ENCODE measurements at places on chromosomes 5 and 9. TPM values are rescaled to one million over a fixed set of nuclear protein-coding genes. Genes with fewer than 3 reads are reported as not detected.

GRCh38 chr9:88302579-88303324, 85.5 kb upstream of the SPIN1 start:
- DNase-seq: no peak
- H3K27ac ChIP-seq: no peak overlapping the region
- H3K4me3 ChIP-seq: no peak overlapping the region
- peaks cover 3% of the 10 kb centered on the region for H3K4me1 ChIP-seq
- H3K36me3 ChIP-seq: no peaks in the 10 kb centered on the region

DNA sequence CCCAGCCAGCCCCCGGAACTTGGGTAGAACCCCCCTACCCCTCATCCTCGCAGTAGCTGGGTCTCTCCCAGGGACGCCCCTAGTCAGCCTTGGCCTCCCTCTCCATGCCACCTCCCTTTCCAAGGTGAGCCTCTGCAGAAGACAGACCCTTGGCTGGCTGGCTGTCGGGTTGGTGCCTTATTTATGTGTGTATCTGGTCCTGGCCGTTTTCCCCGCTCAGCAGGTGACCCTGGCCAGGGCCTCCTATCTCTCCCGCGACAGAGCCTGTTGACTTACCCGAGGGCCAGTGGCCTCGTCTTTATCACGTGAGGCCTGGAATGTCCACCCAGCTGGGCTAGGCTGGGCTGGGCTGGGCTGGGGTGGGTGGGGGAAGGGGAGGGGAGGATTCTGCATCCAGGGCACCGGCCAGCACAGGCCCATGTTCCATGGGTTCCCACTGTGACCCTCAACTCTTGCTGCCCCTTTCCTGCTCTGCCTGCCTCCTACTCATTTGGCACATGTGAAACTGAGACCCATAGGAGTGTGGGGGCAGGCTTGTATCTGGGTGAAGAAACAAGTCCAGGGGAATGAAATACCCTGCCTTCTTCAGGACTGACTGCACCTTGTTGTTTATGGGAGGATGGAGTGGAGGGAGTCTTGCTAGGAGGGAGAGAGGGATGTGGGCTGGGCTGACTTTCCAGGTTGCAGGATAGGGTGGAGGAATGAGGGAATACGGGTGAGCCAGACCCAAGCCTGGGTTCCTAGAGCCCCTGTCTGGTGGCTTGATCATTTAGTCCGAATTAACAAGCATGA, 3.1 kb downstream of the CXXC5 start:
- DNase-seq: no peak
- peaks cover 47% of the 10 kb centered on the region for H3K27me3 ChIP-seq
- no peak overlapping the region for H3K27ac ChIP-seq
- H3K4me1 ChIP-seq: peaks cover 44% of the 10 kb centered on the region

GRCh38 chr9:36903541-36904435, 130.3 kb downstream of the PAX5 start:
- DNase-seq: no peak
- H3K36me3 ChIP-seq: no peaks in the 10 kb centered on the region
- H3K4me1 ChIP-seq: no peaks in the 10 kb centered on the region
- H3K27ac ChIP-seq: no peak overlapping the region
- no peaks in the 10 kb centered on the region for H3K27me3 ChIP-seq
- no peak overlapping the region for H3K4me3 ChIP-seq

- H3K36me3 ChIP-seq: peaks cover 56% of the 10 kb centered on the region
- no peak overlapping the region for H3K4me3 ChIP-seq
- H3K4me1 ChIP-seq: peaks cover 38% of the 10 kb centered on the region
Measured at GRCh38 chr5:43123887-43124286, 3.2 kb downstream of the ZNF131 start.

DNA sequence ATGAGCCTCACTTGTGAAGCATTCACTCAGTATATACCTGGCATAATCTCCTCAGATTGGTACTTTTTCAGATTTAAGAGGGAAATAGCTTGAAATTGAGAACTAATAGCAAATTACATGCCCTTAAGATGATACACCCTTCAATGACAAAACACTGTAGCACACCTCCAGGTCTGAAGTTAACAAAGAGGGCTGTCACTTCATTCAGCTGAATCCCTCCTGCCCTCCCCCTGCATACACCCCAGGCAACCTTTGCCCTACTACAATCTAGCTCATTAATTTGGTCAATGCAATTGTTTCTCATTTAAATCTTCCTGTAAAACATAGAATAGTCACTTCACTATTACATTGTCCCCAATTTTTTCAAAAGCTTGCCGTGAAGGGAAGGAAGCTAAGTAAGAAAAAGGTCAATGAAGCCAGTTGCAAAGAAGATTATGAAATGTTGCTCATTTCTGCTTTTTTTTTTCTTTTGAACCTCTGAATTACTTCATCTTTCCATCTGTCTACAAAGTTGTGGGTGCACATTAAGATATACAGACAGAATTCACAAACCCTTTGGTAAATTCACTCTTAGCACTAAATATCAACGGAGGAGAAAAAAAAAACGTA, 294.8 kb upstream of the PTGER4 start:
- no peak overlapping the region for H3K27ac ChIP-seq
- peaks cover 32% of the 10 kb centered on the region for H3K4me1 ChIP-seq
- no peak for DNase-seq

DNA sequence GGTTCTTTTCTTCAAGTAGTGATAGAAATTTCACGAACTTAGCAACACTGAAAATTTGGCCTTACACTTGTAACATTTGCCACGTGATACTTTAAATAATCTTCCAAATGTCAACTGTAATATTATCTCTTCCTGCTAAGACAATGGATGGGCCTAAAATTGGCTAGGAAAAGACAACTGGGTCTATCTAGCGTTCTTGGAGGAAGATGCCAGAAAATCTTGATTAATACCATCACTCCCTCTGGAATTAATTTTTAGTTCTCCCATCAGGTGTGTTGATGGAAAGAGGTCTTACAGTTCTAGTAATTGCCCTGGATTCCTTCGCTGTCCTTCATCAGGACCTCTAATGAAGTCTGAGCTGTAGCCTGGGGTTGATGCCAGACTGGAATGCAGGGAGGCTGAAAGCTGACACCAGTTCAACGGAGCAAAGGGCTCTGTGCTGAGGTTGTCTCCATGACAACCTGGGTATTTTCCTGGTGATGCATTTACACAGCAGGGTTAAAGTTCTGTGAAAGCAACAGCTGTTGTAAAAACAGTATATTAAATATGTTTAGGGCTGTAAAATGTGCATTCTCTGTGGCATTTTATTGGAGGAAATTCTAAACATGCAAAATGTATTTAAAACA, 92.3 kb downstream of the GAS1 start:
- H3K4me1 ChIP-seq: no peaks in the 10 kb centered on the region
- H3K4me3 ChIP-seq: no peak overlapping the region
- no peak for DNase-seq
- H3K36me3 ChIP-seq: no peaks in the 10 kb centered on the region

- H3K27ac ChIP-seq: no peak overlapping the region
- DNase-seq: no peak
- no peaks in the 10 kb centered on the region for H3K4me1 ChIP-seq
Measured at GRCh38 chr5:174514983-174515394, 209.4 kb upstream of the MSX2 start.

DNA sequence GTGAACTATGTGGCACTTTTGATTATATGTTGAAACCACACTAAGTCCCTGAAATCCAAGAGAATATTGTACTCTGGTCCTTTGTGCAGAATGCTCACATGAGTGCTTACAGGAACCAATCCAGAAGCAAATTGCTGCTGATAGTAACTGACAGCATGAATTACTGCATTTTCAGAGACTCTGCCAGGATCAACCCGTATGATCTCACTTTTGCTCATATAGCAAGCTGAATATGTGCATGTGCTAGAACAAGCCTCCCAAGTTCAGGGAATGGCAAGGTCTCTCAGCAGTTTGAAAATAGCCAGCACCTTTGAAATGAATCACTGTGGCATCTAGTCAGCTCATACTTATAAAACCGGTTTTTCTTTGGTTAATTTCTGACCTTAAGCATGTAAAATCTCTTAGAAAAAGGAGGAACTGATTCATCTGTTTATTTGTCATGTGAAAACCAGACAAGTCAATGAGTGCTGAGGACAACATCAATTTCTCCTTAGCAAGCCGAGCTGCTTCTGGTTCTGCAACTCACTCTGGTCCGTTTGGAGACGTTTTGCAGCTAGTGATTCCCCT, 215.7 kb upstream of the ELL2 start:
- H3K36me3 ChIP-seq: no peaks in the 10 kb centered on the region
- no peak for DNase-seq
- no peak overlapping the region for H3K4me3 ChIP-seq
- H3K4me1 ChIP-seq: no peaks in the 10 kb centered on the region

ARID3C gene
- 0.25 TPM for total RNA-seq

FGFR4 gene
- total RNA-seq: 2.8 TPM

SURF1 gene
- 45.9 TPM for total RNA-seq
